Activated B cell treated with CpG ODN at 0.5 μM for 24 hours (primary cell): ENCODE measurements at places on chromosomes 1 and 21.

GRCh38 chr1:54407404-54408146 is 1.4 kb upstream of the SSBP3 start:
- no peak for DNase-seq

- no peak for DNase-seq
Measured at GRCh38 chr1:15346346-15347030, 63.2 kb upstream of the EFHD2 start.

DNA sequence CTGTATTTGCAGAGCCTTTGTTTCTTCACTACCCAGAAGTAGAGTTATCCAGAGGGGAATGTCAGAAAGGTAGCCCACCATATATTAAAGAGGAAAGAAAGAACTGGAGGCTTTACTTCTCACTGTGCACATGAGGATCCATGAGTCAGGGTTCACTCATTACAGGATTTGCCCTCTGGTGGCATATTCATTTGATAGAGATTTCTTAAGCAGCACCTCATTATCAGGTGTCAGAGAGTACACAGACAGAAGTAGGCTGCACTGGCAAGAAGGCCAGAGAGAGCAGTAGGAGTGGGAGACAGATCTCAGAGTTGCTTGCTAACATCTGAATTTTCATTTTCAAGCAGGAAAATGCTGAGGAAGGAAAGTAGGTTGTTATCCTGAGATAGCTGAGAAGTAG is 123.8 kb downstream of the PIK3R3 start:
- DNase-seq, result no peak

- no peak for DNase-seq
Measured at GRCh38 chr1:53061859-53062707, at the start of gene PODN. PODN (plus strand) TSS chr1:53062213; CDS start chr1:53069856, 7,643 bp downstream.

GRCh38 chr1:194024659-194025058 is 838.2 kb upstream of the B3GALT2 start:
- DNase-seq, result no peak

GRCh38 chr1:228314315-228314657 is 92.3 kb downstream of the TRIM11 start:
- no peak for DNase-seq

- DNase-seq, result no peak
Measured at GRCh38 chr1:186046437-186047211, 312.4 kb downstream of the HMCN1 start.

DNA sequence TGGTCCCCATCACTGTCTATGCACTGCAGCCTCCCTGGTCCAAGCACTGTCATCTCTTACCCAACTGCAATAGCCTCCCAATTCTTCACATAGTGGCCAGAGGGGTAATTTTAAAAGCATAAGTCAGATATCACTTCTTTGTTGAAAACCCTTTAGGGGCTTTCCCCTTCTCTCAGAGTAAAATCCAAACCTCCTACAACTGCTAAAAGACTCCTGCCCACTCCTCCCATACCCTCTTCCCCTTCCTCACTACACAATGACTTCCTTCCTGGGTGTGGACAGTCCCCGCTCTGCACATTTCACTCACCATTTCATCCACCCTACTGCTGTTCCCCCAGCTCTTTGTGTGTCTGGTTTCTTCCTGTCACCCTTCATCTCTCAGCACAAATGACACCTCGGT is 8.3 kb downstream of the MCOLN2 start:
- no peak for DNase-seq
